ENCODE measurements at places on chromosomes 1 and 21. TPM values are rescaled to one million over a fixed set of nuclear protein-coding genes. Genes with fewer than 3 reads are reported as not detected.
A peak's percentile ranks its signal among the peaks of the same experiment; 100 is the strongest.

The TRAF3IP3 gene
- total RNA-seq: not detected

The PTGFR gene
- 7.8 TPM for total RNA-seq

The ALG14 gene
- 3.4 TPM for total RNA-seq

The CBR3 gene
- total RNA-seq: 56.3 TPM

The CCDC17 gene
- total RNA-seq: 1.9 TPM

The CAMK1G gene
- not detected for total RNA-seq

The RSPH1 gene
- total RNA-seq: 0.98 TPM

The PRRX1 gene
- not detected for total RNA-seq

The SLAMF9 gene
- total RNA-seq: 8.7 TPM

The MRPS14 gene
- 21.8 TPM for total RNA-seq

The TESK2 gene
- total RNA-seq: 6.0 TPM

- no peak overlapping the region for H3K4me3 ChIP-seq
- H3K27ac ChIP-seq: no peak overlapping the region
- H3K4me1 ChIP-seq: no peaks in the 10 kb centered on the region
- H3K27me3 ChIP-seq: no peaks in the 10 kb centered on the region
These were observed 25.5 kb downstream of the ODF2L start for GRCh38 chr1:86370601-86371022.

- DNase-seq: no peak
- H3K27ac ChIP-seq: no peak overlapping the region
These were observed 72.7 kb downstream of the WDR4 start for GRCh38 chr21:42806509-42807140.

DNA sequence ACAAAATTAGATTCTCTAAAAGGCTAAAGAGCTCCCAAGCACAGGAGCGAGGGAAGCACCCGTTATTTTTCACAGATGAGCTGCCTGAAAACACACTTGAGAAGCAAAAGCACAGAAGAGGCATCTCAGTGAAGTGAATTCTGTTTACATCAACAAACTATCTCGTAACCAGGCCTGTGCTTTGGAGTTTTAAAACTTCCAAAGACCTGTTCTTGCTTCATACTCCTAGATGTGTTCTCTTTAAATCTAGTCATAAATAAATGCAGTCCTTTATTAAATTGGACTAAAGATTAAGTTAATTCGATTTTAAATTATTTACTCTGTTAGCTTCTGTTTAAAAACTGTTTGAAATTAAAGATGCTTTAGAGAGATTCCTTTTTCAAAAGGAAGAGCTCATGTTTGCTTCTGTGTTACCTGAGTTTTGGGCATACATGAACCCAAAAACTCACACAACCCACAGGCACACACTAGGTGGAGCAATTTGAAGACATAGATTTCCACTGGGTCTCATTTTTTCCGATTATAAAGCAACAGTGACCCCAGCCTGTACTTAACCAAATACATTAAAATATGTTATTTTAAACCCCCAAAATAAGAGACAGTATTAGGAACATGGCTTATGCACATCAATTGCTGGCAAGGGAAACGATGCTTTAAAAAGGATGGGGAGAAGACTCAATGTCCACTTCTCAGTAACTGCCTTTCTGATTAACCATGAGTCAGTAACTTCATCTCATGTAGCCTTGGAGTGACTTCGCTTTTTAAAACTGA lies 648.2 kb downstream of the SMYD3 start:
- H3K4me1 ChIP-seq: peaks cover 35% of the 10 kb centered on the region
- H3K4me3 ChIP-seq: no peak overlapping the region
- no peaks in the 10 kb centered on the region for H3K36me3 ChIP-seq
- peak; percentile 52 for DNase-seq

- H3K27ac ChIP-seq: no peak overlapping the region
- H3K4me3 ChIP-seq: no peak overlapping the region
- no peaks in the 10 kb centered on the region for H3K36me3 ChIP-seq
- no peaks in the 10 kb centered on the region for H3K27me3 ChIP-seq
- peak; percentile 30 for DNase-seq
These were observed 67.0 kb upstream of the SSX2IP start for GRCh38 chr1:84757301-84757700.

DNA sequence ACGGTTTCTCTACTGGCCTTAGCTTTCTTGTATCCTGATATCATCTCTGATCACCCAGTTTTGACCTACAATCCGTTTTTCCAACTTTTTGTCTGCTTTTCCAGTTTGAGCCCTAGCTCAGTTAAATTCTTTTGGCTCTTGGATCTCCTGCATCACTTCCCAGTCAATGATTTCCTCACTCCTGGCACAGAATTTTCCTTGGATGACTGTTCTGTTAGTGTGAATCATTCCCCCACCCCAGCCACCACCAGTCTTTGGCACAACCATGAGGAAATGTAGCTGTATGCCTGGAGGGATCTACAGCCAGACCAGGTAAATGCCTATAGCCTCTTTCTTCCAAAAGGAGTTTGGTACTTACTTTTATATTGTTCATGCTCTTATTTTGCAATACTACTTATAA lies 187.2 kb upstream of the PTGFR start:
- no peak overlapping the region for H3K4me3 ChIP-seq
- peaks cover 26% of the 10 kb centered on the region for H3K4me1 ChIP-seq
- peaks cover 6% of the 10 kb centered on the region for H3K36me3 ChIP-seq
- peak; percentile 96 for DNase-seq
- H3K27ac ChIP-seq: peak overlapping the region; percentile 59
- no peaks in the 10 kb centered on the region for H3K27me3 ChIP-seq

- H3K4me1 ChIP-seq: peaks cover 13% of the 10 kb centered on the region
- no peaks in the 10 kb centered on the region for H3K27me3 ChIP-seq
- no peak for DNase-seq
- no peak overlapping the region for H3K27ac ChIP-seq
These were observed 93.0 kb downstream of the ABCA4 start for GRCh38 chr1:94027721-94028515.

GRCh38 chr1:35533586-35533985 lies 23.6 kb downstream of the KIAA0319L start:
- no peak overlapping the region for H3K27ac ChIP-seq
- peaks cover 24% of the 10 kb centered on the region for H3K36me3 ChIP-seq
- no peaks in the 10 kb centered on the region for H3K27me3 ChIP-seq
- no peaks in the 10 kb centered on the region for H3K4me1 ChIP-seq

- DNase-seq: no peak
- no peaks in the 10 kb centered on the region for H3K36me3 ChIP-seq
- H3K27ac ChIP-seq: no peak overlapping the region
- peaks cover 13% of the 10 kb centered on the region for H3K4me1 ChIP-seq
These were observed 147.7 kb downstream of the CDC42BPA start for GRCh38 chr1:227170361-227171166.

GRCh38 chr1:88678405-88678804 lies 5.7 kb upstream of the PKN2 start:
- no peak overlapping the region for H3K4me3 ChIP-seq
- no peaks in the 10 kb centered on the region for H3K36me3 ChIP-seq
- H3K27ac ChIP-seq: peak overlapping the region; percentile 55
- no peaks in the 10 kb centered on the region for H3K27me3 ChIP-seq

- H3K27me3 ChIP-seq: no peaks in the 10 kb centered on the region
- no peaks in the 10 kb centered on the region for H3K4me1 ChIP-seq
- no peak overlapping the region for H3K4me3 ChIP-seq
These were observed 431.9 kb downstream of the PLPP3 start for GRCh38 chr1:56147459-56147858.

DNA sequence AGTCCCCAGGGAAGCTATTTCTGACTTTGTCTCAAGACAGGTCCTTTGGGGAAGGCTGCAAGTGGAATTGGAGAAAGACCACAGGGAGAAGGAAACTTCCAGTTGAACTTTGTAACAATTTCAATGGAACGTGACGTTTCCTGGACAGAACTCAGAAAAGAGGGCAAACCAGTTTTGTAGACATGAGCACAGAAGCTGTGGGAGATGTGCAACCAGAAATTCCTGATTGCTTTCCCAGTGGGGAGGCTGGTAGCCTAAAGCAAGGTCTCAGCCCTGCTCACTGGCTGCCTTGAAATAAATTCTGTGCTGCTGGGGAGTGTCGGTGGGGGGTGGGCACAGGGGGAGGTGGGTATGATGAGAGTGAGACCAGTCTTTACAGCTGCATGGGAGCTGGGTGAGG lies 1206.7 kb upstream of the ADGRL2 start:
- no peaks in the 10 kb centered on the region for H3K36me3 ChIP-seq
- peak; percentile 79 for DNase-seq
- H3K4me1 ChIP-seq: peaks cover 8% of the 10 kb centered on the region
- no peaks in the 10 kb centered on the region for H3K27me3 ChIP-seq
- 0 out of 2 replicates have a peak overlapping the region, but pooled peaks have one; percentile 23 for H3K27ac ChIP-seq

GRCh38 chr1:1275836-1276235 lies 2.2 kb upstream of the UBE2J2 start:
- H3K36me3 ChIP-seq: peaks cover 6% of the 10 kb centered on the region
- no peak overlapping the region for H3K27ac ChIP-seq
- H3K4me3 ChIP-seq: no peak overlapping the region
- H3K27me3 ChIP-seq: no peaks in the 10 kb centered on the region
- DNase-seq: no peak

GRCh38 chr1:50251702-50252101 lies 143.0 kb downstream of the ELAVL4 start:
- no peak overlapping the region for H3K4me3 ChIP-seq
- H3K27ac ChIP-seq: no peak overlapping the region
- no peaks in the 10 kb centered on the region for H3K36me3 ChIP-seq
- H3K4me1 ChIP-seq: peaks cover 13% of the 10 kb centered on the region
- peak; percentile 7 for DNase-seq
- H3K27me3 ChIP-seq: no peaks in the 10 kb centered on the region

- H3K4me3 ChIP-seq: no peak overlapping the region
- H3K36me3 ChIP-seq: no peaks in the 10 kb centered on the region
- DNase-seq: no peak
- H3K27me3 ChIP-seq: peaks cover 33% of the 10 kb centered on the region
- H3K27ac ChIP-seq: no peak overlapping the region
These were observed 72.0 kb downstream of the GRIK1 start for GRCh38 chr21:29867796-29868195.

- peaks cover 5% of the 10 kb centered on the region for H3K4me1 ChIP-seq
- H3K4me3 ChIP-seq: no peak overlapping the region
- no peak overlapping the region for H3K27ac ChIP-seq
- peak; percentile 50 for DNase-seq
- no peaks in the 10 kb centered on the region for H3K27me3 ChIP-seq
These were observed 14.9 kb upstream of the SSBP3 start for GRCh38 chr1:54421101-54421504.

GRCh38 chr1:226568077-226568831 lies 19.7 kb downstream of the STUM start:
- no peaks in the 10 kb centered on the region for H3K36me3 ChIP-seq
- DNase-seq: peak; percentile 46
- H3K27ac ChIP-seq: no peak overlapping the region
- H3K4me1 ChIP-seq: no peaks in the 10 kb centered on the region

- peaks cover 2% of the 10 kb centered on the region for H3K4me1 ChIP-seq
- no peak for DNase-seq
- no peaks in the 10 kb centered on the region for H3K27me3 ChIP-seq
- H3K36me3 ChIP-seq: no peaks in the 10 kb centered on the region
- H3K4me3 ChIP-seq: no peak overlapping the region
- no peak overlapping the region for H3K27ac ChIP-seq
These were observed 29.4 kb upstream of the SLC26A9 start for GRCh38 chr1:205972491-205973168.
